ENCODE measurements at places on chromosomes 6 and 20.
A peak's percentile ranks its signal among the peaks of the same experiment; 100 is the strongest.

- no peak for DNase-seq
Observed at GRCh38 chr6:155778336-155778735, 322.7 kb upstream of the NOX3 start.

DNA sequence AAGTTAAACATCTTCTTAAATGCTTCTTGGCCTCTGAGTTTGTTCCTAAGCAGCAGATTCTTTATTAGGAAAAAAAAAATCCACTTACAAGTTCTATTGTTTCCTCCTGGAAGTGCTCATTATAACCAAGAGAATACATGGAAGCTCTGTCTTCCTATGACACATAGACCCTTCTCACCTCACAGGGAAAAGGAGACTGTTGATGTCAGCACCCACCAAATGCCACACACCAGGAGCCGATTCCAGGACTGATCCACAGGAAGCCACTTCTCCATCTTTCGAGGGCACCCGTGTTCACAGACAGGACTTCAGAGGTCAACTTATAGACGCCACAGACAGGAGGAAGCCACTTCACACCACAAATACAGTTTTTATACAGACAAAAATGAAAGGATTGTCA, 13.4 kb upstream of the BNIP5 start:
- DNase-seq: peak; percentile 41

DNA sequence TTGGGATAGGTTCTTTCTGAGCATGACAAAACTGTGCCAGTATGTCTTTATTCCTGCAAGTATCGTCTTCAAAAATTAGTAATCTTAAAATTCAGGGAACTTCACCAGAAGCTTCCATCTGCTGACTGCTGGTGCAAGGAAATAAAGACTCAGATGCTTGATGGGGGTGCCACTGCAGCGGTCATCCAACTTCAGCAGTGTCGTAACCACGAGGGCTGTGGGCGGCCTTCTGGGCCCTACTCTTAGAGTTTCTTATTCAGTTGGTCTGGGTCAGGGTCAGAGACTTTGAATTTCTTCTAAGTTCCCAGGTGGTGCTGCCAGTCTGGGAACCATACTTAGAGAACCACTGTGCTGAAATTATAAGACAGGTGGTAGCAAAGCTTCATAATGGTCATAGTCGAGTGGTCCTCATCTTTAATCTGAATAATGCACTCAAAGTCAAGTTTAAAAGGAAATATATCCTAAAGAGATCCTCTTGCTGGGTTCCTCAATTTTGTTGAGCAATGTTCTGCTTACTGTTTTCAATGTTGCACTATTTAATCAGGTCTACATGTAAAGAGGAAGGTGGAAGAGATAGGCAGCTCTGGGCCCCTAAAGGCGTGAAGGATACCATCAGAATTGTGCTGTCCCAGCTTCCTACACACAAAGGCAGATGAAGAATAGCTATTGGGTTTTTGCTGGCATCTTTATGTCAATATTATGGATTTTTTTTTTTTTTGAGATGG, 165.4 kb upstream of the GMDS start:
- DNase-seq: no peak

DNA sequence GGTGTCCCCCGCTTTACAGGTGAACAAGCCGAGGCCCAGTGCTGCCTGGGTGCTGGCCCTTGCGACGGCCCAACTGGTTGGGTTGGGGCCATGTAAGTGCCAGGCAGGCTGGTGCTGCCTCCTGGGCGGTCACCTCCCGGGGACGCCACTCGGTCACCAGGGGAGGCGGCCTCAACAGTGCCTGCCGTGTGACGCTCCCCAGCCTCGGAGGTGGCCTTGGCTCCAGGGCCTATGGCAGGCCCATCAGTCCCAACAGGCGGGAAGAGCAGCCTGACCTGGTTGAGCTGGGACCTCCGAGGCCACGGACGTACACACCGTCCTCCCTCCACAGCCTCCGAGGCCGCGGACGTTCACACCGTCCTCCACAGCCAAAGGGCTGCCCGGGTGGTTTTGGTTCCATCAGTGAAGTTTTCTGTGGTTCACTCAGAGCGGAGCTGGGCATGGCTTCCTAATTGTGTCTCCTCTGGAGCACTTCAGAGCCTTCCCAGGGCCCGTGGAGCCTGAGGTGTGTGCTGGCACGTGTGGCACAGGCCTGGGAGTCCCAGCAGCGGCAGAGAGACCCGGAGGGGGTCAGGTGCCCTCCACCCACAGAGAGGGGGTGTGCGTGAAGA, 19.3 kb upstream of the SLCO4A1 start:
- no peak for DNase-seq

DNA sequence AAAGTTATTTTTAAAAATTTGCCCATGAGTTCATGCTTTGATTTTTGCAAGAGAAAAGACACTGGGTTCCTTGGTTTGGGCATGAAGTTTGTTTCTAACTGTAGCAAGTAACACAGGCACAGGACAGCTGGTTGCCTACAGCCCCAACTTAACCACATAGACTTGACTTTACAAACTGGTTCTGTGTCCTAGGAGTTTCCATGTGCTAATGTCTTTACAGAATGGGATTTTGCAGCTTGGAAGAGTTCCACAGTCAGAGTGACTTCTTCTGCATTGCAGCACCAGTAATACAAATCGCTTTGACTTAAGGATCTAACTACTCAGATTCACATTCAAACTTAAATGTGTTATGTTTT, 44.3 kb downstream of the OR2B2 start:
- DNase-seq: peak; percentile 26

DNA sequence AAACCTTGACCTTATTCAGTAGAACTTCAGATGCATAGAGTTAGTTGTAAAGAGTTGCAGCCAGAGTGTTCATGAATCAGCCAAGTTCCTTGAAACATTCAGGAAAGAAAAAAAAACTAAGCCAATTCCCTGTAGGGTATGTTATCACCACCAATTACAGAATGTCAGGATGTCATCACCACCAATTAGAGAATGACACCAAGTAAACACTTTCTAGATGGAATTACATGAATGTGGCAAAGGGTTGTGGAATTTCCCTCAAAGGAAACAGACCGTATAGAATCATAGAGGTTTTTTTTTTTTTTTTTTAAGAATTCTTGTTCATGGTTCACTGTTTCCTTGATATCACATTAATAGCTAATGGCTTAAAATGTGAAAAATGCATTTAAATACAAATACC, 472.1 kb upstream of the RNF217 start:
- DNase-seq: peak; percentile 82

DNA sequence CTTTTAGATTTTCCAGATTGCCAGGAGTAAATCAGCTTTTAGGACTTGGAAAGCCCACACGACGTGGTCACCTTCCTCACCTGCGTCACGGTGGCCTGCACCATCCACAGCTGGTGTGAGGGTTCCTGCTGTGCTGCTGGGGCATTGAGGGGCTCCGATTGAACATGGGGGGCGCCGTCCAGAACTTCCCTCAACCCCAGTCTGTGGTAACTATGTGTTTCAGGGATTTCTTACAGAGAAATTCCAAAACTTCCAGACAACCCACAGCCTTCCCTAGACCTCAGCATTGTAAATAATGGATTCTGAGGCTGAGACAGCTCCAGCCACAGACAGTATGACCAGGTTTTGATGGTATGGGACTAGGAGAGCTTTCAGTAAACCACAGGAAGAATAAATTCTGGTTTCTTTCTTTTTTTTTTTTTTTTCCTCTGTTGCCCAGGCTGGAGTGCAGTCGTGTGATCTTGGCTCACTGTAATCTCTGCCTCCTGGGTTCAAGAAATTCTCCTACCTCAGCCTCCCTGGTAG, 46.7 kb upstream of the IRF4 start:
- peak; percentile 57 for DNase-seq

DNA sequence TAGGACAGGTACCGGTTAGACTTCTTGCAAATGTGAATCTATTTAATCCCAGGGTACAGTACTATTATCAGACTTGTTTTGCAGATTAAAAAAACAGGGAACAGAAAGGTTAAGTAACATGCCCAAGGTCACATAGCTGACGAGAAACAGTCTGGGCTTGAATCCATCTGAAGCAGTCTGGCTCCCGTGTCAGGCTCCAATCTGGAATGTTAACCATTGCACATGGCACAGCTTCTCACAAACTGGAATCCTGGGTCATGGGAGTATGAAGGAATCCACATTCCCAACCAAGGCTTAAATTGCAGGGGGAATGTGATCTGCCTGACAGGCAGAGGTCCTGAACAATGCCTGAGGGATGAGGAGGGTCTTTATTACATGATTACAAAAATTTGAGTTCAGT, 187.5 kb upstream of the SPTLC3 start:
- DNase-seq: no peak

- no peak for DNase-seq
Observed at GRCh38 chr6:107493158-107494057, 3.5 kb downstream of the SOBP start.

GRCh38 chr20:47359530-47360296, 3.2 kb upstream of the ZMYND8 start:
- no peak for DNase-seq

GRCh38 chr20:41001497-41001896, 27.1 kb upstream of the TOP1 start:
- no peak for DNase-seq

GRCh38 chr6:27242589-27243265, 4.8 kb upstream of the PRSS16 start:
- DNase-seq: no peak

DNA sequence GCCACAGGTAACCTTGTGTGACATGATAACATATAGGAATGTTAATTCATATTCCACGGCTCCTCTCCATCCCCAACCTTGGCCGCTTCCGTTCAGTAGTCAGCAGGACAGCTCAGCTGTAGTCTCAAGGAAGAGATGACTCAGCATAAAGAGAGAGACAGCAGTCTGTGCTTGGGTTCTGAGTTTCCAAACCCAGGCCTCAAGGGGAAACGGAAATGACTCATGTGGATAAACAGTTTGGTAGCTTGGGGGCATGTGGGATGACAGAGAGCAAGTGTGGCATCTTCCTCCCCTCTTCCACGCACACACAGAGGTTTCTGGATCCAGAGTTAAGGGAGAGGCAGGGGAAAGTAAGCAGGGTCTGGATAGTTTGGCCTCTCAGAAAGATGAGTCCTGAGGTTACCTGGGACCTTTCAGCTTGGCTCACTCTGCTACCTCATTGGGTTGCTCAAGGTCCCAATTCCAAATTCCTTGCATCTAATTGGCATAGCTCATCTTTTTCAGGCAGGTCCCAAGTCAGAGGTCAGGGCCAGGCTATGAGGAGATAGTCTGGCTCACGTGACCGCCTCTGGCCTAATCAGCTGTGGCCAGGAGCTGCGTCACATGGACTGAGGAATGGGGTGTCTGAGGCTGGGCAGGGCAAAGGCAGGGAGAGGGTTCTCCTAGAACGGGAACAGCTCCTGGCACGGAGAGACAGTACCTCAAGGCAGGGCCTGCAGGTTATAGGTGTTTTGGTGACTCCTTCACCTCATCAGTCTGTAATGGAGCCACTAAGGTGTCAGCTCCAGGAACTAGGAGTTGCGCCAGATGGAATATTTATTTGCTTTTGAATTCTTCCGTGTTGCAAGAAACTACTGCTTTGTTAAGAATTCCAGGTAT, 36.5 kb upstream of the MLN start:
- peak; percentile 99 for DNase-seq

DNA sequence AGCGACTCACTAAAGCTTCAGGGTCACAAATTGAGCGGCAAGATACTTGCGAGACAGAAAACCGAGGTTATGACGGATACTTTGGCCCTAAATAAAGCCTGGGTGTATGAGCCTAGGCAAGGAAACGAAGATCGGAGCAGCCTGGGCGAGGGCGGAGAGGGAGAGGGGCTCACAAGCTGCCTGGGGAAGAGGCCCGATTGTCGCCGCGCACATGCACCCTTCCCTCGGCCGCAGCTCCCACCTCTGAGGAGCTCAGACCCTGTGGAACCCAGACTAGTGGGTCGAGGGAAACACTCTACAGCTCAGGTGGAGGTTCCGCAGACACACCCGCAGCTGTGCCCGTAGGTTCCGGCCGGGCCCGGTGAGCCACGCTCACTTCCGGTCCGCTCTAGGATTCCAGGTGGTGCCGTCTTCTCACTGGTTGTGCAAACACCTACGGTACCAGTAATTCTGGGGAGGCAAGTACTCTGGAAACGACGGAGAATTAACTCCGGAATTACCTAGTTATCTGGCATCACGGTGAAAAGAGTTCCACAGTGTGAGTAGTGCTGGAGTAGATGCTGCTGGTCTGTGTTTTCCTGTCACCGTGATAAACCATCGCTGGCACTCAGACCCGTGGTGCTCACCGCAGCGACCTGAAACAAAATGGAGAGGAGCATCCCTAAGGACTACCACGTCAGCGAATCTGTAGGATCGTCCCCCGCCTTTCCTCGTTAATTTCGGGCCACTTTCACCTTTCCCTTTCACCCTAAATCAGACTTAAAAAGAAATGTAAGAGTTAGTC, 61.5 kb downstream of the GPX5 start:
- peak; percentile 6 for DNase-seq

DNA sequence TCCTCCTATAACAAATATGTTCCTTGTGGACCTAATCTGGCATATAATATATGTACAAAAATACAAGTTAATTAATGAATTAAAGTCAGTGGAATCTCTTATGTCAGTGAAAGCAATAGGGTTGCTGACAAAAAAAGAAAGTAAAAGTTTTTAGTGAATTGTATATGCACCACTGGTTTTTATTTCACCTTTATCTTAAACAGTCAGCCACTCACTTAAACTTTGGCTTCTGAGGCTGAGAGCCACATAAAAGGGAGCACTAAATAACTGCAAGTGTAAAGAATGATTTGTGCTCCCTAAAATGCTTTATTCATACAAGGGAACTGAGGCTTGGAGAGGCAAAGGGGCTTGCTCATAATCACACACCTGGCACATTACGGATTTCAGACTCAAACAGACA, 9.9 kb upstream of the F13A1 start:
- DNase-seq: no peak

GRCh38 chr6:16769986-16770376, 8.7 kb upstream of the ATXN1 start:
- peak; percentile 93 for DNase-seq

DNA sequence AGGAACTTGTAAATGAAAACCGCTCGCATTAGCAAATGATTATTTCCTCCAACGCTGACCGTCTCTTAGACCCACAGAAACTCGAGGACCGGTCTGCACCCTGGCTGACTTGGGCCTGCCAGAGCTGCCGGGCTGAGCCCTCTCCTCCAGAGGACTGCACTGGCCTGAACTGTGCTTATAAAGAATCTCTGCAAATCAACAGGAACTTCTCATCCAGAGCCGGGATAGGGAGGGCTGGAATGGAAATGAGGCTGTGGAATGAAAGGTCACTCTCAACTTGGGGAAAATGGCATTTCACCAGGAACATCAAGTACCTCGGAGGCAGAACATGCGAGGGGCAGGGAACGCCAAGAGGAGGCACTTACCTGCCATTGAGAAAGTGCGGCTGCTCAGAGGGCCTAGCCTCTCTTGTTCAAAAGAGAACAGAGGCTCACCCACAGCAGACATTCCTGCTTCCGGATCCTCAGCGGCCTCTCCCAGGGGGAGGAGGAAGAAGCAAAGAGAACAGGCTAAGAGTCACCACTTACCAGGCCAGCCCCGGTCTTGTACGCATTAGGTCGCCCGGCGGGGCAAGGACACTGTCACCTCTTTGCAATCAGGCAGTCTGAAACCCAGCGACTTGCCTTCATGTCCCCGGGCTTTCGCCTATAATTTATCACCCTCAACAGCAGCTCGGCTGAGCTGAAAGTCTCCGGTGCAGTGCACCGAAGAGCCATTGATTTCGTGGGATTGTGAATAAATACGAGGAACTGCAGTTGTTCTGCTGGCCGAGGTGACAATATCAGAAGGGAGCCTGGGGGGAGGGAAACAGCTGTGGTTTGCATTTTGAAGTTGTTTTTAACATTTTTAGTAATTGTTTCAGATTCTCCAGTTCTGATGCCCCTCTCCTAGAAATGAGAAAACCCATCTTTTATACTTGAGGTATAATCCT, 37.6 kb downstream of the ZMYND8 start:
- DNase-seq: peak; percentile 85

- no peak for DNase-seq
Observed at GRCh38 chr6:163094881-163095280, 319.6 kb upstream of the QKI start.

Measured in fibroblast of skin of back (primary cell).